Skin of body (tissue), 3 donors: ENCODE measurements at places on chromosomes 11 and 22.

DNA sequence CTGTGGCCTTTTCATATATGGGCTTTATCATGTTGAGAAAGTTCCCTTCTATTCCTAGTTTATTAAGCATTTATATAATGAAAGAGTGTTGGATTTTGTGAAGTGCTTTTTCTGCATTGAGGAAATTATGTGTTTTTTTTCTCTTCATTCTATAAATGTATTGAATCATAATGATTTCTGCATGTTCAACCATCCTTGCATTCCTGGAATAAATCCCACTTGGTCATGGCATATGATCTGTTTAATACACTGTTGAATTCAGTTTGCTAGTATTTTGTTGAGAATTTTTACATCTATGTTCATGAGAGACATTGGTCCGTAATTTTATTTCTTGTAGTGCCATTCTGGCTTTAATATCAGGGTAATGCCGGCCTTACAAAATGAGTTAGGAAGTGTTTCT lies 25.8 kb downstream of the PIM3 start:
- DNase-seq = no peak

DNA sequence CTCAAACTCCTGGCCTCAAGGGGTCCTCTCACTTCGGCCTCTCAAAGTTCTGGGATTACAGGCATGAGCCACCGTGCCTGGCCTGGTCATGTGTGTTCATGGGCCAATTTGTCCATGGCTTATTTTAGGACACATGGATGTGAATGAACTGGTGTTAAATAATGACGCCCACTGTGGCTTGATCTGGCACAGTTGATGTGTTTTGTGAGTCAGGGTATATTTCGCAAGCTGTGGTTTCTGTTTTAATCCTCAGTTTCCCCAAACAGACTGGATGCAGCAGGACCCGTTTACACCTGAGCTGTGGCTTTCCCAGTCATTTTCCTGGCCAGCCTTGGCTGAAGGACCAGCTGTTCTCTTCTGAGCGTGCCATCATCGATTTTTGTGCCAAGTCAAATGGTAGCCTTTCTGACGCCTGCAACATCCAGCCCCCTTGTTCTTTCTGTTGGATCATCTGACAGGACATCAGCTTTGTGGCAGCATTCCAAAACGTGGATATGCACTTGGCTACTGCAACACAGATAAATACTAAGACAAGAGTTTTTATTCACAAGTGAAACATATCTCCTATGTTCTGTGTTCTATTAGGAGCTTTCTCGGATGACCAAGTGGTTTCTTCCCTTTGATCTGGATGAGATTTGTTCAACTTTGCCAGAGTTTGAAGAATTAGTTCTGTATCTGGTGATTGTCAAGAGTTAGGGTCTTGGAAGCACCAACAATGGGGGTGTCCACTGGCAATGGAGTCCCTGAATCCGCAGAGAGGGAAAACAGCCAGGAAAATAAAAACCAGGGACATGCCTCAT lies 40.0 kb upstream of the SEPTIN5 start:
- DNase-seq = no peak

DNA sequence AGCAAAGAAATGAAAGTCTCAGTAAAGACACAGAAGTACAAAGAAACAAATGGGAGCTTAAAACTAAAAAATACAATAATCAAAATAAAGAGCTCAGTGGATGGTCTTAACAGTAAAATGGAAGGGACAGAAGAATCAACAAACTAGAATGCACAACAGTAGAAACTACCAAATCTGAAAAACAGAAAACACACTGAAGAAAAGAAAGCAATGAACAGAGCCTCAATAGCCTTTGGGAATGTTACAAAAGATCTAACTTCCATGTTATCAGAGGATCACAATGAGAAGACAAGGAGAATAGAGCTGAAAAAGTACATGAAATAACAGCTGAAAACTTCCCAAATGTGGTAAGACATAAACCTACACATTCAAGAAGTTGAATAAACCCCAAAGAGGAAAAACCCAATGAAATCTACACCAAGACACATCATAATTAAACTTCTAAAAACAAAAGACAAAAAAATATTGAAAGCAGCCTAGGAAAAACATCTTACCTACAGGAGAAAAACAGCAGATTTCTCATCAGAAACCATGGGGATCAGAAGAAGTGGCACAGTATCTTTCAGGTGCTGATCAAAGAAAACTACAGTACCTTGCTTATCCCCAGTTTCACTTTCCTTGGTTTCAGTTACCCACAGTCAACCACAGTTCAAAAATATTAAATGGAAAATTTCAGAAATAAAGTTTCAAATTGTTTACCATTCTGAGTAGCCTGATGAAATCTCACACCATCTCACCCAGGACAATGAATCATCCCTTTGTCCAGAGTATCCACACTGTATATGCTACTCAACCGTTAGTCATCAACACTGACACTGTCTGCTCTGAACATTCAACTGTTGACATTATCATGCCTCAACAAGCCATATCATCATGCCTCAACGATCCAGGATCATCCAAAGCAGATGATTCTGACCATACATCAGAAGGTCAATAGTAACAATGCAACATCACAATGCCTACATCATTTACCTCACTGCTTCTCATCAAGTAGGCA lies 22.2 kb downstream of the RRAS2 start:
- DNase-seq = no peak

GRCh38 chr22:30183861-30184278 lies 62.7 kb downstream of the LIF start:
- DNase-seq = no peak
